ENCODE measurements at places on chromosomes 2 and 18.

DNA sequence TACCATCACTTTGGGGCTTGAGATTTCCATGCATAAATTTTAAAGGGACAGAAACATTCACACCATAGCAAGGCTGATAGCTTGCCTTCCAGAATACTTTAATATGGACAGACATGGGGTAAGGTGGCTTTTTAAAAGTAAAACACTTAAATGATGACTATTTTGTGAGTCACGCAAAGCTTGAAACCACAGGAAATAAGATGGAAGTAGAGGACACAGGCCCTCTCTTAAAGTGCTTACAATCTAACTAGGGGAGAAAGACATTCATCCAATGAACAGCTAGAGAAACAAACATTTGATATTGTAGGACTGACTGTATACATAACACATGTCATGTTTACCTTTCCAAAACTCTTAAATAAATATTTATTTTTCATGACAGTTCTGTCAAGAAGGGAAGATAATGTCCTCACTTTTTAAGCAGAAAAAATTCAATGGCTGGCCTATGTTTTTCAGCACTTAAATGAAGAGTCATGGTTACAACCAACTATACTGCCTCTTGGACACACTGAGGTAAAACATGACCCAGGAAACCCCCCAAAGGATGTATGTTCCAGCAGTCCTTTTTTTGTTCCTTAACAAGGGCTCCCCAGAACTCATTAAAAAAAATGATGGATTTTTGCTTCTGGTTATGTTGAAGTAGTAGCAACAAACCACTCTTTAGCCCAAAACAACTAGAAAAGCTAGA lies 120.0 kb upstream of the RBMS1 start:
- no peak for DNase-seq

GRCh38 chr18:76697441-76697901 lies 124.9 kb upstream of the ZNF236 start:
- no peak for DNase-seq

DNA sequence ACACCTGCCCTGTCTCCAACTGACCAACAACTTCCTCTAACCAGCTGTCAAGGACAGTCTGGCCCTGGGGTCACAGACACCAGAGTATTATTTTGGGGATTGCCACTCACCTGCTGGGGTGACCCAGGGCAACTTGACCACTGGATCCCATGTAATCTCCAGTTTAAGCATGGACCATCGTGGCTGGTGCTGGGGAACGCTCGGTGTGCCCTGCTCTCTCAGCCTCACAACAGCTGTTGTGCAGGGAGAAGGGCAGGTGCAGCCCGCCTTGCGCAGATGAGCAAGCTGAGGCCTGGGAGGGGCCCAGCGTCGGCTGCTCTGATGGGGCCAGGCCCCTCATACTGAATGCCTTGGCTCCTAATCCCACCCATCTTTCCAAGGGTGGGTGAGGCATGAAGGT lies 21.0 kb upstream of the INHBB start:
- no peak for DNase-seq

- no peak for DNase-seq
Observed at GRCh38 chr2:211545582-211545981, 989.2 kb downstream of the CPS1 start.

- DNase-seq, result no peak
Observed at GRCh38 chr2:179669196-179669595, 192.2 kb downstream of the ZNF385B start.

GRCh38 chr2:150981826-150982225 lies 279.8 kb downstream of the RBM43 start:
- DNase-seq, result no peak

GRCh38 chr2:64525317-64525613 lies 1.1 kb downstream of the AFTPH start:
- peak; percentile 20 for DNase-seq

DNA sequence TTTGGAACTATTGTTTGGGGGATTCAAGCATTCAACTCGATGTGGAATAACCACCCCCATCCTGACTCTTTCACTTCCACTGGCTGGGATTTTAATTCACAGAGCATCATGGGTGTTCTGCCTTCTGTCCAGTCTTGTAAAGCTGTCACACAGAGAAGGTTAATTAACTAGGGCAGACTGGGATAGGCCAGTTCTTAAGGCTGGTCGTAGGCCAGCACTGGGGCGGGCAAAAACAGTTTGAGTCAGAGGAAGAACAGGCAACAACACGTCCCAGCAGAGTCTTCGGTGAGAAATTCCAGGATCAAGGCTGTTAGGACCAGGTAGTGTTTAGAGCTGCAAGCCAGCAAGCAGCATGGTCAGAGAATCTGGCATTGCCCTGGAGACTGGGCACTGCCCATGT lies 4.0 kb upstream of the RNF152 start:
- DNase-seq, result no peak

DNA sequence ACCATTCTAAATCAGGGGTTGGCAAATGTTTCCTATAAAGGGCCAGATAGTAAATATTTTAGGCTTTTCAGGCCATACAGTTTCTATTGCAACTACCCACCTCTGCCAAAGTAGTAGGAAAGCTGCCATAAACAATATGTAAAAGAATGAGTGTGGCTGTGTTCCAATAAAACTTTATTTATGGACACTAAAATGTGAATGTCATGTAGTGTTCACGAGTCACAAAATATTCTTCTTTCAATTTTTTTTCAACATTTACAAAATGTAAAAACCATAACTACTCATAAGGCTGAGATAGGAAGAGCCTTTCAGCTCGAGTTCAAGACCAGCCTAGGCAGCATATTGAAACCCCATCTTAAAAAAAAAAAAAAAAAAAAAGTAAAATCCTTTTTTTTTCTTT lies 13.4 kb downstream of the KCNG3 start:
- DNase-seq, result no peak

GRCh38 chr2:190177249-190178040 lies 114.9 kb upstream of the MSTN start:
- no peak for DNase-seq

DNA sequence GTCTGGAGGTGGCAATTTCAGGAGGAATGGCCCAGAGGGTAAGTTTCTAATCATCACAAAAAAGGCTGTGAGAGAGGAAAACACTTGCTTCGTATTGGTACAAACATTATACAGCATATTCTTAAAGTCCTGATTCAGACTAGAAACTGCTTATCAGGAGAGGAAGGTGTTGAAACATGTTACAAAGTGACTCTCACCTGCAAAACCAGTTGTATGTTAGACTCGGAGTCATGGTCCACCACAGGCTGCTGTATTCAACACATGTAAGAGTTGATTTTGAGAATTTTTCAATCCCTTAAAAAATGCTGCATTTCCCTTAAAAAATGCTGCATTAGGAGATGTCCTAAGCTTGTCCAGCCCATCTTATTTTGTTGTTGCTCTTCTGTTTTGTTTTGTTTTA lies 61.5 kb downstream of the MBP start:
- DNase-seq, result no peak

GRCh38 chr2:184598002-184598315 lies 370 bp upstream of the ZNF804A start:
- DNase-seq, result no peak

DNA sequence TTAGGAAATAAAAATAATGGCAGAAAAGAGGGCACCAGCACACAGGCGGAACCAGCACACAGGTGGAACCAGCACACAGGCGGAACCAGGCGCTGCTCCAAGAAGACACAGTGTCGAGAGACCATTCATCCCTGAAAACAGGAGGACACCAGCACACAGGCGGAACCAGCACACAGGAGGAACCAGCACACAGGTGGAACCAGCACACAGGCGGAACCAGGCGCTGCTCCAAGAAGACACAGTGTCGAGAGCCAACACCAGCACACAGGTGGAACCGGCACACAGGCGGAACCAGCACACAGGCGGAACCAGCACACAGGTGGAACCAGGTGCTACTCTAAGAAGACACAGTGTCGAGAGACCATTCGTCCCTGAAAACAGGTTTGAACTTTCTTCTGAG lies 115.5 kb upstream of the TMEM18 start:
- DNase-seq, result no peak

GRCh38 chr2:241193271-241193670 lies 4.8 kb downstream of the ANO7 start:
- no peak for DNase-seq

DNA sequence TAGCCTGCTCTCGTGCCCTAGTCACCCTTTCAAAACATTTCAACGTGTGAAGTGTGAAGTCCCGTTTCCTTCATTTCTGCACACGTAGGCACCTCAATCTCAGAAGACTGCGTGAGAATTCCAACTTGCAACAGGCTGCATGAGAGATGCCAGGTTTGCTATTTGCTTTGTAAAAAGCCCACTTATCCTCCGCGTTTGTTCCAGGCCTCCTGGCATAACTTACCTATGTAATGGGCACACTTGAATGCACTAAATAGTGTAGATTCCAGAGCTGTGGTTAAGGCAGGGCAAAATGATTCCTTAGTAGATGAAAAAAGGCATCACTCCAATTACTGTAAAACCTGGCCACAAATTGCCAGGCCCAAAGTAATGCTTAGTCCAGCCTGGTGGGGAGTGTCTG lies 179.6 kb downstream of the INO80D start:
- no peak for DNase-seq

- no peak for DNase-seq
Observed at GRCh38 chr18:36522509-36522908, 225.0 kb downstream of the FHOD3 start.

DNA sequence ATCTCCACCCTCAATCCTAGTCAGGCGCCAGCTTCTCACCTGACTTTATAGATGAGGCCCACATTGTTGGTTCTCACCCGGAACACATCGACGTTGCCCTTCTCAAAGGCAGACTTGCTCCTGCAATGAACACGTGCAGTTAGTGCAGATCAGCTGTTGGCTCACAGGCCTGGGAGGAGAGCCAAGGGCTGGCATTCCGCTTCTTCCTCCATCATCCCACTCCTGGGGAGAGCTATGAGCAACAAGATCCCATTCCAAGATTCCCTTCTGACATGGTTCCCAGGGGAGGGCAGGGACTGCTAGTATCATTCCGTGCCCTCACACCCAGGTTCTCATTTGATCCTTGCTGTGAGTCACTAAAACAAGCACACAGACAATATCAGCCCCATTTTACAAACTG lies 15.1 kb downstream of the LOXHD1 start:
- no peak for DNase-seq

- DNase-seq, result peak; percentile 38
Observed at GRCh38 chr2:173075781-173076580, at the start of gene MAP3K20. Gene MAP3K20 (plus strand): TSS chr2:173075846. CDS start chr2:173091032, 15,186 bp downstream.

GRCh38 chr2:11708106-11708505 lies 38.1 kb upstream of the NTSR2 start:
- DNase-seq, result no peak

DNA sequence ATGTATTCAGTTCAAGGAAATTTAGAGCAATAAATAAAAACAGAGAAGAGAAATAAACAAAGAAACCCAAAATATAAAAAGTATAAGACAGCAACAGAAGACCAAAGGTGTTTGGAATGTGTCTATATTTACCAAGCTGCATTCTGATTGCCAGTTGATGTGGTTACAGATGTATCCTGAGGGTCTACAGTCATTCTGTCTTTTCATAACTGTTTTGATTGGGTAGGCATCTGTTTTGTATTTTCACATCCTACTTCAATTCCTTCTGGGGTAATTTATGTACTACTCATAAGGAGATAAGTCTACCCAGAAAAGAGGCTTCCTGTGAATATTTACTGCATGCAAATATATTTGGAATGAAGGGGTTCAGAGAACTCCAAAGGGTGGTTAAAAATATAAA lies 596.8 kb upstream of the GCFC2 start:
- DNase-seq, result no peak
